Ecto neural progenitor cell (in vitro differentiated cells): ENCODE measurements at places on chromosomes 6 and 20.

DNA sequence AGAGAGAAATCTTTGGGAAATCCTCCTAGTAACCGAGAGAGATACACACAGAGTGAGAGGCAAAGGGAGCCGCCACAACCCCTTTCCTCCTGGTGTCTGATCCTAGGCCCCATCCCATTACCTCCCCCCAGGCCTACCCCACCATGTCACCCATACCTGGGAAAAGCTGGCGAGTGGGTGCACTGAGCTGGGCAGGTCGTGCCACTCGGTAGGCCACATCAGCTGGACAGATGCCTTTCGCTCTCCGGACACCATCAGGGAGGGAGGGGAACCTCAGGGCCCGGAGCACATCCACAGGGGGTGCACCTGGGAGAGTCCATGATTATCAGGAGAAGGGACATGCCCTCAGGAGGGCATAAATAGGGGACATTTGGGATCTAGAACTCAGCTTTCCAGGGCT, 3.1 kb downstream of the COL11A2 start:
- no peak for DNase-seq

- no peak for DNase-seq
Observed at GRCh38 chr6:87375315-87375714, 30.7 kb downstream of the C6orf163 start.

DNA sequence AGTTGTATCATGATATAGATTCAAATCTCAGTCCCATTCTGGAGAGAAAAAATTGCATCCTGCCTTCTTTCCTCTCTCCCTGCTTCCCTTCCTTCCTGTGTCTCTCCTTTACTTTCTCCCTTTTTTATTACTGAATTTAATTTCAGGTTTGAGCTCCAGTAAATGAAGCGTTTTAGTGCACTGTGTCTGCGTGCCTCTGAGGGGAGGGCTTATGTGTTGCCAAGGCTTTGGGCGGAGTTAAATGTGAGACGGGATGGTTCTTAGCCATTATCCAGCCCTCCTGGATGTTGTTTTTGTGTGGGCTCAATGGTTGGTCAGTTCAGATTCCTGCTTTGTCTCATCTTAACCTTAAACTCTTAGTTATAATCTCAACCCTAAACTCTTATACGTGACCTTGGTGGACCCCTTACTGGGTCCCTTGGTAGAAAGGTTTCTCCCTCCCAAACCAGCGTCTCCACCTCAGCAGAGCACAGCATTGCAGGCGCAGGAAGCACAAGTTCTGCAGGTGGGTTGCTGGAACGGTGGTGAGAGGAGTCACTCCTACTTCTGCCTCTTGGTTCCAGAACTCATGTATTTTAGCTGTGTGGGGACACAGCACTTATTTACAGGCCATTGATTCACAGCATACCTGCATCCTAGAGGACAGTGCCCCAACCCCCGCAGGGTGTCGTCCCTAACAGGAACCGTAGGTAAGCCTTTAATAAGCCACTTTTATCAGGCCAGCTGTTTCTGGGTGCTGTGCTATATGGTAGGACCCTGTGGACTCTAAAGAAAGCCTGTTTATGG, 68.5 kb downstream of the DNAH8 start:
- no peak for DNase-seq

DNA sequence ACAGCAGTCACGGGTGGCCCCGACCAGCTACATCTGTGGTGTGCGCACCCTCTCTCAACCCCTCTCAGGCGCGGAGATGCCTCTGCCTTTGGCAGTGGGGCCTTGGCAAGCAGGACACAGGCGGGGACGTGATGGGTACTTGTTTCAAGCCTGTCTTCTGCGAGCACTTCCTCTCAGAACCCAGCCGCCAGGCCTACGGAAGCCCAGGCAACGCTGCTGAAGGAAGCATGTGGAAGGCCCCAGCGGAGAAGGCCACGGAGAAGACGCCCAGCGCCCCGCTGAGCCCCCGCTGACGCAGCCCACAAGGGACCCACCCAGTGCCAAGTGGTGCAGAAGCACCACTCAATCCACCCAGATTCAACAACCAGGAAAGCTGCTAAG, 13.0 kb downstream of the SERPINB6 start:
- no peak for DNase-seq

- no peak for DNase-seq
Observed at GRCh38 chr6:46468403-46469010, 22.7 kb downstream of the RCAN2 start.

GRCh38 chr20:32439132-32439829, 81.2 kb downstream of the ASXL1 start:
- DNase-seq = no peak

DNA sequence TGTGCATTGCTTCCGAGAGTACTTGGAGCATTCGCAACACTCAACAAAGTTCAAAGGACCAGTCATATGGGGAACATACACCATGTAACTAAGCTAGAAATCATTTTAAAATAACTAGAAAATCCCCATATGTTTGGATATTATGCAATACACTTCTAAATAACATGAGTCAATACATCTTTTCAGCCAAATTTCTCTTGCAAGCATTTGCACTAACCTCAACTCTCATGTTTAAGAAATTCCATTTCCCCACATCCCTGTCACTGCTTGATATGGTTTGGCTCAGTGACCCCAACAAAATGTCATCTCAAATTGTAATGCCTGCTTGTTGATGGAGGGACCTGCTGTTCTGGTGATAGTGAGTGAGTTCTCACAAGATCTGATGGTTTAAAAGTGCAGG, 85.7 kb upstream of the CST7 start:
- DNase-seq = no peak

GRCh38 chr20:38133680-38134426, 31.2 kb downstream of the TGM2 start:
- DNase-seq = no peak

- DNase-seq = no peak
Observed at GRCh38 chr6:151693366-151693765, 114.1 kb upstream of the ESR1 start.

DNA sequence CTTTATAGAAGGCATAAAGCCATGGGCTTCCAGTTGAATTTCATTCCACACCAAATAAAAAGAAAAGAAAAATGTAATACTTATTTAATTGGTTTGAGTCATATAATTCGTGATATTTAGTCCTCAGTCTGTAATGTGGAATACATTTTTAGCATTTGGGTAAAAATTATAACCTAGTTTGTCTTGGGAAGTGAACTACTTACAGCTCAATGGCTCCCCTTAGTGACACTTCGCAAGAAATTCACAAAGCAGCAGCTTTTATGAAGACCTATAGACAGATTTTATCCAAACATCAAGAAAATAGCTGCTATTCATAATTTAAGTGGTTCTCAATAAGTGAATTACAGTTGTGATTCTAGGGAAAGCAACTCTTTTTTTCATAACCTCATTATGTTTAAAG, 72.1 kb downstream of the RSPO3 start:
- DNase-seq = no peak

DNA sequence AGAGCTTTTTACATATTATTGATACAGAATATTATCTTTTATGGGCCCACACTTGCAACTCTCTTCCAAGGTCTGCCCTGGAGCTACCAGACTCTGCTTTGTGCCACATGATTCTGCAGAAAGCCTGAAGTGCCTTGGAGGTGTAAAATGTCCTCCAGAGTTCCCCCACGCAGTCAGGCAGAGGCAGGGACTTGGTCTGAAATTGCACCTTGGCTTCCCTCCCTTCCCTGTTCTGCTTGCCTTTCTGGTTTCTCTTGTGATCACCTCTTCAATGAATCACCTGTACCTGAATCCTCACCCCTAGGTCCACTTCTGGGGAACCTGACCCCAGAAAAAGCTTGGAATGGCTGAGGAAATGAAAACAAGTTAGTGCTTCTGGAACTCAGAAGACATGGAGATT, 43.0 kb upstream of the TGM2 start:
- DNase-seq = no peak

DNA sequence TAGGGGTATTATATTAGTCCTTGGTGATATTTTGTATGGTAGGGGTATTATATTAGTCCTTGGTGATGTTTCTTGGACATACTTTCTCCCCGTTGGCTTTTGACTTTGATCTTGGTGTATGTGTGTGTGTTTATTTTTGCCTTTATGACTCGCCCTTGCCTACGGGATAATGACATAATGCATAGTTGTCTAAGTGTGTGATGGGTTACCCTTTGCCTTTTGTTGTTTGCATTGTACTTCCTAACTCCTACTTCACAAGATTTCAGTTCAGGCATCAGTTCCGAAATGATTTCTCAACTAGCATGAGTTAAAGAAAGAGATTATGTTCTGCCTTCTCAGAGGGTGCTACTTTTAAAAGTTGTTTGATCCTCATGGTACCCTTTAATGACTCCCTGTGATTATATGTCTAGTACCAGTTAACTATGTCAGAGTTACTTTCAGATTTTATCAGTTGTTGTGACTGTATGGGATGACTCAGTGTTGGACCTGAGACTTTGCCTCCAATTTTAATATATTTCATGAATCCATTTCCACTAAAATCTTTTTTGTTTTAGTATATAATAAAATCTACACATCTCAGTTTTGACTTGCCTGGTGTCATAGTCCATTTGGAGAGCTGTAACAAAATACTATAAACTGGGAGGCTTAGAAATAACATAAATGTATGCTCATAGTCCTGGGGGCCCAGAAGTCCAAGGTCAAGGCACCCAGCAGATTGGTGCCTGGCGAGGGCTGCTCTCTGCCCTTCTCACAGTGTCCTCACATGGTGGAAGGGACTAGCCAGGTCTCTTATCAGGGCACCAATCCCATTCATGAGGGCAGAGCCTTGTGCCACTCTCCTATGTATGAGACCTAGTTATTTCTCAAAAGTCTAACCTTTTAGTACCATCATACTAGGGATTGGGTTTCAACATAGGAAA, 34.1 kb downstream of the CDYL start:
- DNase-seq = no peak

- DNase-seq = no peak
Observed at GRCh38 chr6:90297867-90298381, 1.3 kb upstream of the BACH2 start.

DNA sequence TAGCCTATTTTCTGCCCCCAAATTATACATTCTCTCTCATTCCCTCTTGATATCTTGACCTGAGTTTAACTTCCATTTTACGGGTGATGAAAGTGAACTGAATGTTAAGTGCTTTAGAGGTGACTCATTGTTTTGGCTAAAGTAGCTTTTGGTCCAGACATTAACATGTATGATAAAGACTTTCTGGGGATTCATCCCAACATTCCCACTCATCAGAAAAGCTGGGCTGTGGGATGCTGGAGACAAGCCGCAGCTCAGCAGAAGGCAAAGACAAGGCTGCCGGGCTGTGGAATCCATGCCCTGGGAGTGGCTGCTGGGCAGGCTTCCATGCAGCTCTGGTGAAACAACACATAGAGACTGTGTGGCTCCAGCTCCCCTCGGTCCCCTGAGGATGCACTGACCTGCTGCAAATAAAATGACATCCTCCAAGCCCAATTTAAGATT, 89.9 kb upstream of the SYNDIG1 start:
- peak; percentile 37 for DNase-seq

GRCh38 chr6:51542475-51542874, 544.9 kb downstream of the PKHD1 start:
- DNase-seq = no peak

GRCh38 chr6:152096863-152097496, 289.5 kb downstream of the ESR1 start:
- no peak for DNase-seq

DNA sequence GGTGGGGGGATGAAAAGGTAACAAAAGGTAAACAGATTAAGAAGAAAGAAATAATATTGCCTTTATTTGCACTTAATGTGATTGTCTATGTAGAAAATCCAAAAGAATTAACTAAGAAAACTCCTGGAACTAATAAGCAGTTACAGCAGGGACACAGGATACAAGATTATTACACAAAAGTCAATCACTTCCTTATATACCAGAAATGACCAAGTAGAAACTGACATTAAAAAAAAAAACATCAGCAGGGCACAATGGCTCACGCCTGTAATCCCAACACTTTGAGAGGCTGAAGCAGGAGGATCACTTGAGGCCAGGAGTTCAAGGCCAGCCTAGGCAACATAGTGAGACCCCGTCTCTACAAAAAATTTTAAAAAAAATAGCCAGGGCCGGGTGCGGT, 123.2 kb upstream of the RIPOR2 start:
- no peak for DNase-seq

- DNase-seq = no peak
Observed at GRCh38 chr6:56808871-56809359, 146.0 kb upstream of the BEND6 start.

GRCh38 chr20:36855241-36855657, 20.7 kb upstream of the TLDC2 start:
- DNase-seq = no peak

GRCh38 chr20:46520976-46521579, 7.7 kb upstream of the ZNF334 start:
- peak; percentile 77 for DNase-seq

DNA sequence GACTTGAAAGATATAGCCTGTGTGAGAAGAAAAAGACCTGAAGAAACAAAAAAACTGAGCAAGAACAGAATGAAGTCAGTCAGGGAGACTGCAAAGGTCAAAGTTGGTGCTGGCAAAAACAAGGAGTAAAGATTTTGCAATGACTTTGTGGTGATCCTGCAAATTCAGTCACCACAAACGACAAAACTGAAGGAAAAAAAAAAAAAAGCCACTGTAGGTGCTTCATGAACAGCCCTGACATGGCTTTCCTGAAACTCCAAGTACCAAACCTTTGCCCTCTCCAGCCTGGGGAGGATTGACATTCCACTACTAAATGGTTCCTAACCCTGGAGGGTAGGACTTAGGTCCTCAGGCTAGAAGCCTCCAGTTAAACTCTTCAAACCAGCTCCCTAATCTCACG, 114.7 kb upstream of the BEND3 start:
- no peak for DNase-seq

DNA sequence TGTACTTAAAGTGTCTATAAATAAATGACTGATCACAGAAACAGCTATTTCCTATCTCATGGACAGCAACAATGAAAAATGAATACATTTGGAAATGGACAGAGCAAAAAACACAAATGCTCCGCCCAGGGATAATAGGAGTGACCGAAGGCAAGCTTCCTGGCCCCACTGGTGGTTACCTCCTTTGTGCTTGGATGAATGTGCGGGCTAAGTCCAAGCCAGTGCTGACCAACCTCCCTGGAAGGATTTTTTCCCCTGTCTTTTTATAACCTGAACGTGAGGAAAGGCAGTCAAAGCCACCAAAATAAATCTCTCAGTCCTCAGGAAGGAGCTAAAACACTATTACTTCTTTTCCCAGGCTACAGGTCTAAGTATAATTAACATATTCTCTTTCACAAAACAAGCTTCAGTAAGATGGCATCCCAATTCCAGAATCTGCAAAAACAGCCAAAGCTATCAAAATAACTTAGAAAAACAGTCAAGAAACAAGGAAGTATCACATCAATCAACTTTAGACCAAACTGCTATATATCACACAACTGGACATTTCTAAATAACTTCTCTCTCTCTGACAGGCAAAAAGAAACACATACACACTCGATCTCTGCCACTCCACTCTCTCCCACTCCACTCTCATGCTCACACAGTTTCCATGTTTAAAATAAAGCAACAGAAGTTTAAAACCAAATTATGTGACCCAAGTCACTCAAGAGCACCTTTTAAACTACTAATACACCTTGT, 10.0 kb downstream of the KIF16B start:
- no peak for DNase-seq

DNA sequence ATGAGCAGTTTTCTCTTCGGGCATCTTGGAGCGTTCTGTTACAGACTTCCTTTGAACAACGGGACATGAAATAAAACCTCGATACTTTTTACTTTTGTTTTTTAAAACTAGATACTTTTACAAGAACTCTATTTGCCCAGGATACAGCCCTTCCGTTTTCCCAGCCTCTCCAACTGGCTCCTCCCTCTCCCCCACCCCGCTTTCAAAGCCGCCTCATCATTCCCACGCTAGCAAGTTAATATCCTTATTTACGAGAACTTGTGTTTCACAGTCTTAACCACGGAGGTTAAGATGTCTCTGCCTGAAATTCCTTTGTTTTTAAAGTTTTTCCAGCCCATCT, 241 bp upstream of the CFAP206 start:
- DNase-seq = no peak
